PC-3 (cell line): ENCODE measurements at places on chromosomes 1 and 21. TPM values are rescaled to one million over a fixed set of nuclear protein-coding genes. Genes with fewer than 3 reads are reported as not detected.

The PTCH2 gene
- total RNA-seq, result 0.12 TPM in 1 of 2 replicates, not detected in the other

DNA sequence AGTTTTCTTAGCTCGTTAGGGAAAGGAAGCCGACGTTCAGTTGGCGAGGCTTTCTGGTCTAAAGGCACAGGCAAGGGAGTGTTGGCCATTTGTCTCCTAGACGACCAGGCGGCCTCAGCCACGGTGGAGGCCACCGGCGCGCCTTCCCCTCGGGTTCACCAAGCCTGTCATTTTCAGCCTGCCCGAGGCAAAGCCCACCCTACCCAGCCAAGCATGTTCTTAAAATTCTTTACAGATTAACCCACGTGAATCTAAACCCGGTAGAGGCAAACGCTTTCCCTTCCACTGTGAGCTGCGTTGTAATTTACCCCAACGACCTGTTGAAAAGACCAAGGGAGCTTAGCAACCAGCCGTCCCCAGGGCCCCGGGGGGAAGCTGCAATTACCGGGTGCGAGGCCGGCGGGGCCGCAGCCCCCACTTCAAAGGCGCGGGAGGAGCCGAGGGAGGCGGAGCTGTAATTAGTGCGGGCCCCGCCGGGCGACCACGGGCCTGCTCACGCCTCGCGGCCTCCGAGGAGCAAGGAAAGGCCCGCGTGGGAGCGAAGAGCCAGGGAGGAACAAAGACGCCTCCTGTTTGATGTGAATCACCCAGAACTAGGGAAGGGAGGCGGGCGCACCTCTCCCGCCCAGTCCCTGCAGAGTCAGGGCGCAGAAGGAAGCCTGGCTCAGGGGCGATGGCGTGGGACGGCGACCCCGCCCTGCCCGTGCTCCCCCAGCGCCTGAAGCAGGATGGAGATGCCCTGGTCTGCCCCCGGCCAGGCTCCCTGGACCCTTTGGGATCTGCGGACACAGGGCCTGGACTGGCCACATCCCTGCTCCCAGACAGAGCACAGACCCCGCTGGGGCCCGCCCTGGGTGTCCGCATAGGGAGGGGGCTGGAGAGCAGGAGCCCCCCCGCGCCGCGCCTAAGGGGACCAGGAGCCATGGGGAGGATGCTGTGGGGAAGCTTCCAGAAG, 12.1 kb upstream of the TSPEAR start:
- no peaks in the 10 kb centered on the region for H3K27me3 ChIP-seq
- H3K4me1 ChIP-seq, result no peaks in the 10 kb centered on the region
- no peak for DNase-seq

DNA sequence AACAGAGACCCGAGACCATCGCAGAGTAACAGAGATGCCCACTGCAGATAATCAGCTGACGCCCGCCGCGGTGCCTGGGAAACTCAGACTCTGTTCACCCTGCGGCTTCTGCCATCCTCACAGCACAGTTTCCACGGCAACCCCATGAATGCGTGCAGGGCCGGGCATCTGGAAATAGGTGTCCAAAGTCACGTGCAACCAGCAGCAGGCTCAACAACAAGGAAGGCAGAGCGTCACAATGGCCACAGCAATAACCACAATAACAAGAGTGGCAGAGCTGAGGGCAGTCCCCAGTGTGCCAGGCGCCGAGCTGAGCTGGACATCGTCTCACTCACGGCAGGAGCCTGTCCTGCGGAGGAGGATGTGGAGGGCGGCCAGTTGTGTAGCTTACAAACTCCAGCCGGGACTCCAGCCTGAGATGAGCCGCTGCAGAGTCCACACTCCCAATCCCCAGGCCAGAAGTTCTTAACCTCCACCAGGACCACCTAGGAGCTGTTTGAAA, 102.0 kb downstream of the CRYAA start:
- H3K4me1 ChIP-seq, result no peaks in the 10 kb centered on the region
- no peak overlapping the region for H3K27ac ChIP-seq
- DNase-seq, result no peak
- H3K4me3 ChIP-seq, result no peak overlapping the region
- no peaks in the 10 kb centered on the region for H3K27me3 ChIP-seq
- no peaks in the 10 kb centered on the region for H3K36me3 ChIP-seq

GRCh38 chr21:45794027-45794426, 150.5 kb downstream of the PCBP3 start:
- H3K4me1 ChIP-seq, result no peaks in the 10 kb centered on the region
- H3K4me3 ChIP-seq, result no peak overlapping the region
- no peak for DNase-seq
- H3K36me3 ChIP-seq, result no peaks in the 10 kb centered on the region
- H3K27ac ChIP-seq, result no peak overlapping the region
- no peaks in the 10 kb centered on the region for H3K27me3 ChIP-seq

DNA sequence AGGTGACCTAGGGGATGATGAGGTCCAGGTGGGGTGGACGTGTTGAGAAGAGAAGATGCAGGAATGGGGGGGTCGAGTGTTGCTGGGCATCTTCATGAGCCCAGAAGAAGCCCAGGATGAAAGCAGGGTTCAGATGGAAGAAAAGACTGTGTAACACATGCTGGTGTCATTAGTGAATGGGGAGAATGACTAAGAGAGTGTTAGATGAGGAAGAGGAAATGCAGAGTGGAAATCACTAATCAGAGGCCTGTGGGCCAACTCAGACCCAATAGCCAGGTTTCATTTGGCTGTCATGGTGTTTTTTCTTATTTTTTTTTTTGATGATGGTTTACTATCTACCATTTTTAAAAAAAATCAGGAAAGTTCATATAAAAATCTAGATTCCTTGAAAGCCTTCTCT, 180.8 kb upstream of the CAMK1G start:
- H3K36me3 ChIP-seq, result no peaks in the 10 kb centered on the region
- H3K27ac ChIP-seq, result peak overlapping the region; percentile 96; the same call in 1 of the 2 replicates
- peaks cover 71% of the 10 kb centered on the region for H3K4me1 ChIP-seq
- H3K4me3 ChIP-seq, result no peak overlapping the region
- no peaks in the 10 kb centered on the region for H3K27me3 ChIP-seq
- DNase-seq, result no peak
